Activated CD4-positive, alpha-beta T cell treated with anti-CD3 and anti-CD28 coated beads for 24 hours (primary cell): ENCODE measurements at places on chromosomes 5 and 9.

DNA sequence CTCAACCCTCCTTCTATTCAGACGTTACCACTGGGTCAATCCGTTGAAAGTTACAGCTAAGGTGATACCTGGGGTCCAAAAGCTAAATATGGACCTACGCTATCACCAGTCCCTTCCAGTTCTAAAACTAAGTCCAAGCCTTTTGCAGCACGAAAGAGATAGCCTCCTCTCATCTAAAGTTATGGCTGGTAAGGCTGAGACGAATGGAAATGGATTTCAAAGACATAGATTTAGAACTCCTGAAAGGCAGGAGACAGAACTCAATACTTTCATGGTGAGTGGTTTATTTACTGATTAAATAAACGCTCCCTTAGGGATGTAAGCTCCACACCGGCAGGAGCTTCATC, 751 bp upstream of the RIC1 start:
- no peak for DNase-seq

GRCh38 chr9:88481933-88482332, 53.0 kb upstream of the NXNL2 start:
- no peak for DNase-seq

DNA sequence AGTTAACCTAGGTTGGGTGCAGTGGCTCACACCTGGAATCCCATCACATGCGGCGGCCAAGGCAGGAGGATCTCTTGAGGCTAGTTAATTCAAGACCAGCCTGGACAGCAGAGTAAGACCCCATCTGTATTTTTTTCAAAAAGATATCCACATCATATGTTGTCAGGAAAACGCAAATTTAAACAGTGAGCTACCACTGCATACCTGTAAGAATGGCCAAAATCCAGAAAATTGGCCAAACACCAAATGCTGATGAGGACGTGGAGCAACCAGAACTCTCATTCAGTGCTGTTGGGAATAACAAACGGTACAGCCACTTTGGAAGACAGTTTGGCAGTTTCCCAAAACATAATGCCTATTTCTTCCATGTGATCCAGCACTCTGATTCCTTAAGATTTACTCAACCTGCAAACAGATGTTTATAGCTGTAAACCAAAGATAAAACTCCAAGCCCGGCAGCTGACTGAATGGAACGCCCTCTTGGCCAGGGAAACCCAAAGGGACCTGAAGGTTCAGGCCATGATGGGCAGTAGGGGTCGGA, 12.4 kb downstream of the CEL start:
- DNase-seq, result no peak

GRCh38 chr5:119385536-119386128, 29.8 kb downstream of the TNFAIP8 start:
- DNase-seq, result no peak

GRCh38 chr9:9283159-9283986, 1329.4 kb downstream of the PTPRD start:
- DNase-seq, result no peak

- DNase-seq, result no peak
These were observed 530 bp downstream of the UCK1 start for GRCh38 chr9:131530546-131530919.

DNA sequence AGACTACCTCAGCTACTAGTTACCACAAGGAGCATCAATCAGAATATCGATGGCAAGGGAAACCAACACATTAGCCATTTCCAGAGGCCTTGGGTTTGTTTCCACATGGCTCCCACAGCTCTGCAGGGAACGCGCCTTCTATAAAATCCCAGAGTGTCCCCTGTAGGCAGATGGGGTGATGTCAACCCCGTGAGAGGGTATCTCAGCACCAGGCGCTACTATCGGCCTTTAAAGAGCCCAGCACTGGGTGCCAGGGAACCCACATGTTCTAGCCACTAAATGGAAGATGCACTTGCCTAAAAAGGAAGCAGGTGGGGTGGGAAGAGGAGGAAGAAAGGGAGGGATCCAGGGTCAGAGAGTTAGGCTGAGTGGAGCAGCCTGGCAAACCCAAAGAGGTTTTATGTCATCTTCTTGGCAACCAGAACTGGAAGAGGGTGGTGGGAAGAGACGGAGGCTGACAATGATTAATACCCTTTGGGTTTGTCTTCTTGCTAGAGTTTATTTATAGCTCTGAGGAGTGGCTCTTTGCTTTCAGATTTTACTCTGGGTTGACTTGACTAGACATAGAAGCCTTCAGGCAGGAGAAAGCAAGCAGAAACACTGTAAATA, 19.9 kb downstream of the MACROH2A1 start:
- DNase-seq, result no peak

DNA sequence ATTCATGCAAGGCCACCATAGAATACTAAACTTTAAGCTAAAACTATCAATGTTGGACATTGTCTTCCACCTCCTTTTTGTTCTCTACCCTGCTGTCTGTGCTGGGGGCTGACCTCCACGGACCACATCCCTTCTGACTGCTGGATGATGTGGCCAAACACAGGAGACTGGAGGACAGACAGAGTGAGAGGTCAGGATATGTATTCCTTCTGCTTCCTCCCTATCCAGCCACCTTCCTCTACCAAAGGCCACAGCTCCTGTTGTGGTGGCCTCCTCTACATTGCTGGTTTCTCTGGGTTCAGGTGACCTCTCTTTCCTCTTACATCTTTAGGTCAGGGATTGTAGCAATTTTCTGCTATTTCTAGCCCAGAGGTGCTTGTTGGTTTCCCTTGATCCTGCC, 148.1 kb downstream of the ACTBL2 start:
- DNase-seq, result no peak

GRCh38 chr5:136192015-136192525, 892 bp downstream of the SMIM32 start:
- DNase-seq, result no peak

- DNase-seq, result no peak
These were observed 17.1 kb upstream of the ANXA6 start for GRCh38 chr5:151174612-151175101.

DNA sequence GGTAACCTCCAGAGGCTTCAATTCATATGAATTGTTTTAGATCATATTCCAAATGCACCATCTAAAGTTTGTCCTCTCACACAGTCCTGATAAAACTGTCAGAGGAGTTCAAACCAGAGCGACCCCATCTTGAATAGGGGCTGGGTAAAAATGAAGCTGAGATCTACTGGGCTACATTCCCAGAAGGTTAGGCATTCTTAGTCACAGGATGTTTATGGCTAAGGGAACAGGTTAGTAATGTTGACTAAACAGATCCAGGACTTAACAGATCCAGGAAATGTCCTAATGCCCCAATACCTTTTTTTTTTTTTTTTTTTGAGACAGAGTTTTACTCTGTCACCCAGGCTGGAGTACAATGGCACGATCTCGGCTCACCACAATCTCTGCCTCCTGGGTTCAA, 192.6 kb upstream of the PRDM9 start:
- DNase-seq, result no peak

- no peak for DNase-seq
These were observed 281.1 kb downstream of the PSAT1 start for GRCh38 chr9:78578072-78578471.

GRCh38 chr5:140145818-140146522, 20.2 kb downstream of the IGIP start:
- peak; percentile 18 for DNase-seq

DNA sequence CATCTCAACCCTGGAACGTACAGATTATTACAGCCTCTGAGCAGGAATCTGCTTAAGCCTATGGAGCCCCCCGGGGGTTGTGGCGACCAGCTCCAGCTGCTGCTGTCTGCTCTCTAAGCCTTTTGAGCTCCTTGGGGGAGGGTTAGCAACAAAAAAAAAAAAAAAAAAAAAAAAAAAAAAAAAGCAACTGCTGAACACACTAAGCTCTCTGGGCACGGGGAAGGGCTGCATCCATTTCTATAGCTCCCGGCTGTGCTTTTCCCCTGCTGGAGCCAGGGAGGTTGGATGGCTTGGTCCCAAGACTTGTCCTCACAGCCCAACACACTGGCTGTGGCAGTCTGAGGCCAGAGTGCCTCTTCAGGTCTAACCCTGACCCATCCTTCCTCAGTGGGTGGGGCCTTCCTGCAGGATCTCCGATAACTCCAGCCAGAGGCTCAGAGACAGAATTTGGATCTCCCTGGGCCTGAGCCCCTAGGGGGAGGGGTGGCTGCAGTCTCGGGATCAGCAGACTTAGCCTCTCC, 82.1 kb downstream of the FBN2 start:
- no peak for DNase-seq

GRCh38 chr9:113963696-113964494, 87.8 kb downstream of the ZNF618 start:
- no peak for DNase-seq

DNA sequence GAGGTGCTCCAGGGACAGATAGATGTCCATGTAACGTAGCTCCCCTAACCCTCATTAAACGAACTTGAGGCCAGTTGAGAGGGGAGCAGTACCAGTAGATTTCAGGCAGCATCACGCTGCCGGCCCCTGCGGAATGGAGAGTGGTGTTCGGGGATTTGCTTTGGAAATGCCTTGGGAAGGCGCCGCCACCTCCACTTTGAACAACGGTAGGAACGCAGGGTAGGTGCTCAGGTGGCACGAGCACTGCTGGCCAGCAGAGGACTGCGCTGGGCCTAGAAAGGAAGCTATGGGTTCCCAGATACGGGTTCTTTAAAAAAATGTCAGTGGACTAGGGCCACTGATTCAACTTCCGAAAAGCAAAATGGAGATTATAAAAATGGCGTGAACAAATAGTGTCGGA, 271.8 kb downstream of the FANCC start:
- no peak for DNase-seq

DNA sequence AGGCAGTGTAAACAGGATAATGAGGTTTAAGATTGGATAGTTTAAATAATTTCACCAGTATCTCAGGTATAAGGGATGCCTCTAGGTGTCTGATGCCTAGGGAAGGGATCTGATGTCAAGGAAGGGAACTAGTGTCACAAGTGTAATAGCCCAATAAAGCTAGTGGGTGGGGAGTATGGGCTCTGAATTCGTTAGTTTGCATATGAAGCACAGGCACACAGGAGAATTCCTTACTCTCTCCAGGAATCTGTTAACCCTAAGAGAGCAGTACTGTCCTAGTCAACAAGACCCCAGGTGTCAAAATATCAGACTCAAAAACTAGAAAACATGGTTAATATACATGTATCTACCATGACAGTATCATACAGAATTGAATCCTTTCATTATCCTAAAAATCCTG, 352.5 kb upstream of the CYLC2 start:
- DNase-seq, result no peak

- no peak for DNase-seq
These were observed 91.0 kb upstream of the FAM169A start for GRCh38 chr5:74957029-74957784.

GRCh38 chr5:126587551-126588390, 7.2 kb downstream of the ALDH7A1 start:
- no peak for DNase-seq

GRCh38 chr5:52605317-52606313, 182.1 kb upstream of the ITGA1 start:
- no peak for DNase-seq

GRCh38 chr9:92711844-92712243, 41.9 kb upstream of the IPPK start:
- DNase-seq, result no peak
